ENCODE measurements at places on chromosomes 7 and 10.
A peak's percentile ranks its signal among the peaks of the same experiment; 100 is the strongest.

GRCh38 chr10:117047947-117048346 lies 43.0 kb upstream of the SHTN1 start:
- no peak for DNase-seq

- no peak for DNase-seq
These were observed 32.5 kb downstream of the ARID5B start for GRCh38 chr10:61933859-61934555.

- DNase-seq, result no peak
These were observed 211.7 kb upstream of the MKI67 start for GRCh38 chr10:128337860-128338378.

DNA sequence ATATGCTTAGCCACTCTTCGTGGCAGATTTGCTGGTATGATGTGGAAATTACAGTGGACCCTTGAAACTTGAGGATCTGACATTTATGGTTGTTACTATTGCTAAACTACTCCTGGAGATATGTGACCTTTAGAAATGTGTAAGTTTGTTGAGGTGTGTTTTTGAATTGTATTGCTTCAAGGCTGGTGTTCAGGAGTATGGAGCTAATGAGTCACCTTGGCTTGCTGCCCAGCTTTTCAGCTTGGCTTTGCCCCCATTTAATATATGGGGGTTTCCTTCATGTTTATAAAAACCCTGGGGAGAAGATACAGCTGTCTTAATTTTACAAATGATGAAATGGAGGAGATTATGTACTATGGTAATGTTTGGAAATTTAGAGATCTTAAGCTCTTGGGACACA lies 11.6 kb downstream of the HBP1 start:
- DNase-seq, result no peak

DNA sequence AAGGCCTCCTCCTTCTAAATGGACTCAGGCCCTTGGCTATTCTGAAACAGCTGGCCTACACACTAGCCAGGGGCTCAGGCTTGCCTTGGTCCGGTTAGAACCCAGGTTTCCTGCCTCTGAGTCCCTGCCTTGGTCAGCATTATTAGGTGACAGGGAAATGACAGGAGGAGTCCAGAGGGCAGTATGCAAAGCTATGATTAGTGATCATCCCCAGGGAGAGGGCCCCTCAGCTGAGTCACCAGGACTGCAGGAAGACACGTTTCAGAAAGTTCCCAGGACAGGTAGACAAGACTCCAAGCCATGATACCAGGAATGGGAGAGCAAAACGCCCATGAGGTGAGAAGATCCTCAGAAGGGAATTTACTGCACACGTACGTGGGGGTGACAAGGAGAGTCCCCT lies 301.1 kb upstream of the COBL start:
- DNase-seq, result no peak

DNA sequence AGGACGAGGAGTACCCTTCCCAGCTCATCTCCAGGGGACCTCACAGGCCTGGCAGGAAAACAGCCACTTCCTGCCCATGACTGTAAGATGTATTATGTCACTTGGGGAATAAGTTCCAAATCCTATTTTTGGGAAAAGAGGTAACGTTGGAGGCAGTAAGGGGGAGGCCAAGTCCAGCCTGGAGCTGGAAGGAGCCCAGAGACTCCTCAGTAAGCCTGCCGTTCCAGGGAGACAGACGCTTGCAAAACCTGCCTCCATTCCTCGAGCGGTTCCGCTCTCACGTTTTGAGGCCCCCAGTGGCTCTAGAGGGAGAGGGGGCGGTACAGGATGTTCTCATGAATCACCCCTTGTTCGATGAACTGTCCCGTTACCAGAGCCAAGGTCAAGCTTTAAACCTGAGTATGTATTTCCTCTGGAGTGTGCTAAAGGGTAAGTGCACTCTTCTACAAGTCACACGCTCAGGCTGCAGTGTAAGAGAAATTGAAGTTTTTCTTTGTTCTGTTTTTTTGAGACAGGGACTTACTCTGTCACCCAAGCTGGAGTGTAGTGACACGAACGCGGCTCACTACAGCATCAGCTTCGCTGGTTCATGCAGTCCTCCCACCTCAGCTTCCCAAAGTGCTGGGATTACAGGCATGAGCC lies 45.5 kb upstream of the CYTH3 start:
- DNase-seq, result no peak

- no peak for DNase-seq
These were observed 30.6 kb upstream of the ITGB1 start for GRCh38 chr10:32988604-32989003.

GRCh38 chr10:70074971-70075370 lies 22.3 kb downstream of the MACROH2A2 start:
- no peak for DNase-seq

- no peak for DNase-seq
These were observed 26.1 kb downstream of the ENKUR start for GRCh38 chr10:24989867-24990266.

DNA sequence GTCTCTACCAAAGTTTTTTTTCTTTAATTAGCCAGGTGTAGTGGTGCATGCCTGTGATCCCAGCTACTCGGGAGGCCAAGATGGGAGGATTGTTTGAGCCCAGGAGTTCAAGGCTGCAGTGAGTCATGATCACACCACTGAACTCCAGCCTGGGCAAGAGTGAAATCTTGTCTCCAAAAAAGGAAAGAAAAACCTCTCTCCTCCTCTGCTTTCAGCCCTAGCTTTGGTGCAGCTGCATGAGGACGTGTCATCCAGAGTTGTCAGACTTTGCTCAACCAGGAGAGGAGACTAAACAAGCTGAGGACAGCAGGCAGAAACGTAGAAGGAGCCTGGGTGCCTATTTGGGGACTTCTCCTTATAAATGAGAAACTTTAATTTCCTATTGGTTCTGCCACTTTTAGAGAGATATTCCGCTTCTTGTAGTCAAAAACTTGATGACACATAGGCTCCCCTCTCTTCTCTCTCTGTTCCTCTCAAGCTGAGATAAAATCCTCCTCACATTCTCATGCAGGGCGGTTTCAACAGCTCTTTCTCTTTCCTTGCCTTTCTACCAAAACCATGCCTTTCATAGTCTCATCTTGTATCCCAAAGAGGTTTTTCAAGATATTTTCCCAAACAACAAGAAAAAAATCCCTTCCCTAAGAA lies 205.4 kb downstream of the ARHGAP12 start:
- no peak for DNase-seq

DNA sequence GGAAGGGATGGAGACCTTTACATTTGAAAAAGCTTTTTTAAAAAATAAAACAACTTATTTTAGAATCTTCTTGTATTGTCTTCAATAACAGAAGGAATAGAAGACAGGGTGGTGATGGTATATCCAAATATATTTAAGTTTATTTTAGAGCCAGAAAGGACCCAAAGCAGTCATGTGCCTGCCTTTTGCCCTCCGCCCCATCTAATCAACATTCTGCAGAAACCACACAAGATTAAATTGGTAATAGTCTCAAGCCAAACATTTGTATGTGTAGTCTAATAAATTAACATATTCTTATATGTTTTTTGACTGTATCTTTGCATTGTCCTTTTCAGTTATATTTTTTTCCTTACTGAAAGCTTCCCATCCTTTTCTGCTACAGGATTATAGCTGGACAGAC lies 16.5 kb upstream of the NUP42 start:
- no peak for DNase-seq

- DNase-seq, result no peak
These were observed 87.0 kb downstream of the NEUROD6 start for GRCh38 chr7:31253532-31253931.

GRCh38 chr7:103902917-103903316 lies 86.5 kb downstream of the RELN start:
- DNase-seq, result no peak

DNA sequence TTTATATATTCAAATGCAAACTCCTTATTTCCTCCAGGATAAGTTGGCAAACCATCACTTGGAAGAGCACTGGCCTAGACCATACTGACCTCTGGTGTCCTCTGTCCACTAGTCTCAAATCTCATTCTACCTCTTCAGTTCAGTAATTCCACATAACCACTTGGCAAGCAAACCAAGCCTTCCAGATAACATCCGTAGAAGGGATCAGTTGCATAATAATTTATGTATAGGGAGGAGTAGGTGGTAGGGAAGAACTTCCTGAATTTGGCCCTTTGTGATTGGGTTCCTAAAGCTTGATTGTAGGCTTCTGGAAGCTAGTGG lies 55.0 kb downstream of the WAC start:
- no peak for DNase-seq

DNA sequence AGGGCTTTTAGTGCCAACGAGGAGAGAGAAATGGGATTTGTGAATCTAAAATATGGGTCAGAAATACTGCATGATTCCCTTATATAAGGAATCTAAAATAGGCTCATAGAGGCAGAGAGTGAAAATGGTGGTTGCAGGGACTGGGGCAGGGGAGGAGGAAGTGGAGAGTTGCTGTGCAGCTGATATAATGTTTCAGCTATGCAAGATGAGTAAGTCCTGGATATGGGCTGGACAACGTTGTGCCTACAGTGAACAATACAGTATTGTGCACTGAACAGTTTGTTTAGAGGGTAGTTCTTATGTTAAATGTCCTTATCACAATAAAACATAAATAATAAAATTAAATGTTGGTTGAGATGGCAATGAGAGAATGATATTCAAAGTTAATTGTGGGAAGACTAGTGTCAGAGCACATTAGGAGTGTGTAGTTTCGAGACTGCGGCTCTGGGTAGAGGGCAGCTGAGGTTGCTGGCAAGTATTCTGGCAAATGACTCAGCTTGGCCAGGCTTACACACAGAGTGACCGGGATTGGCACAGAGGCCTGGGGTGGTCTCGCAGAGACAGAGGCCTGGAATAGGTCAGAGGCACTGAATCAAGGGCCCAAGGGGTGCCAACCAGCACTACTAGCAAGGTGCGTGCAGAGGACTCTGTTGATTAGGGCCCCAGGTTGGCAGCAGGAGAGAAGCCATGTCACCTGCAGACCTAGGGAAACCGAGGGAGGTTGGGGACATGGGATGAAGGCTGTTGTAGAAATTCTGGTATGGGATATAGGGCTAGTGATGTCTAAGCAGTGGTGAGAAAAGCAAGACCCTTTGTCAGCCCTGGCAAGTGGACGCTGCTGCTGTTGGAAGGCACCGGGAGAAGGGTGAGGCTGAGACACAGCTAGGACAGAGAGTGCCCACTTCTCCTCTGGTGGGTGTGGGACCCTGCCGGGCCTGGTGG lies 2.8 kb upstream of the DEPP1 start:
- no peak for DNase-seq

- no peak for DNase-seq
These were observed 164.2 kb upstream of the EEPD1 start for GRCh38 chr7:35988818-35989217.

DNA sequence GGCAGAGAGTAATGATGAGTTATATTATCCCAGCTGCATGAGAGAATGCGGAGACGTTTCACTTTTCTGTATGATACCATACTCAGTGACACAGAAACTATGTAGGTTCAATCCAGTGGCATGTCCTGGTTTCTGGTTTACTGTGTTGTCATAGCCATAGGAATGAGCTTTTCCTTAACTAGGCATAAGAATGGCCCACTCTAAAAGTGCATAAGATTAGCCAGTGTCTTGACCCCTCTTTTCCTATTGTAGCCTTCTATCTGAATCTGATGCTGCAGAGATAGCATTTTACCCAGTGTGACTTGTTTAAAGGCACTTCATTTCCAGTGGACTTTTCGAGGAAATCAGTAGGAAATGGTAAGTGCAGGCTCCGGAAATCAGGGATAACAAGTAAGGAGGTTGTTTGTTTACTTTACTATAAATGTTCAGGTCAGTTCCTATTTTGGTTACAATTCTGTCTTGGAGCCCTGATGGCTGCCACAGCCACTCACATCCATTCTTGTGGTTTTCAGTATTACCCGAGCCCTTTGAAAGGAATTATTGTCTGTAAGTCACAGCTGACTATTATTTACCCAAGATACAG lies 70.5 kb downstream of the SEMA3A start:
- no peak for DNase-seq

DNA sequence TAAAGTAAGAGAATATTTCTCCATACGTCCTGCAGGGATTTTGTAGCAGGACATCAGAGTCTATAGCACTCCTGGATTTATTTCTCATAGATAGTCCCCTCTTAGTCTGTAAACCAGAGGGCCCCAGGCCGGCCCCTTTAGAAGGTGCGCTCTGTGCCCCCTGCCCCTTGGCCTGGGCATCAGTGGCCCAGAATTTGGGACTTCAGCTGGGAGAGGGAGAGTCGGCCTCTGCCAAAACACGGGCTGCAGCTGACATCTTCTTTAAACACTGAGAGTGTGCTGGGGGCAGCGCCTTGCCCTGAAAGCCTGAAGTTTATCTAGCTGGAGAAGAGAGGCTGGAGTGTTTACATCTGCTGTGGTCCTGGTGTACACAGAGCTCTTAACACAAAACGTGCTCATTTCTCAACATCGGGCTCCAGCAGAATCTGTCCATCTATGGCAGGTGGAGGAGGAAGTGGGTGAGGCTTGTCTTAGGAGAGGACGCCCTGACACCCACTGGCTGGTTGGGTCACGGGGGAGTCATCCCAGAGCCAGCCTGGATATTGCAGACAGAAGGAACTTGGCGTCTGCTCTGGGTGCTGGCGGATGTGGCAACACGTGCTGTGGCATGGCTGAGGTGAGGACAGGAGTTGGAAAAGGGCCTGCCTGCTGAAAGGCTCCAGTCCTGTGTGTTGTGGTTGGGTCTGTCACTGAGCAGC lies 5.0 kb upstream of the TACR2 start:
- DNase-seq, result no peak

DNA sequence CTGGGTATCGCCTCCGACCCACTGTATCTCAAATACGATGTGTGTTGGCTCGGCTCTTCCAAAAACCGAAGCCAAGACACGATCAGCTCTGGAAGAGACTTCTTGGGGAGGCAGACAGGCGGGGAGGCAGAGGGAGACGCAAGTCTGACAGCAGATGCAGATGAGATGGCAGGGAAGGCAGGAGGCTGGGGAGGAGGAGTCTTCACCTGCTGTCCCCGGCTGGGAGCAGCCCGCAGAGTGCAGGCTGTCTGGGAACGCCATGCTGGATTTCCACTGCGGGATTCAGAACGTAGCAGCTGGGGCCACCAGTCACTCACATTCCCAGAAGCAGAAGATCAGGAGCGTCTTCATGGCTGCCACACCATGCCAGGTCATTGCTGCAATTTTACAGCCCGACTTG lies 29.4 kb downstream of the CTBP2 start:
- no peak for DNase-seq

DNA sequence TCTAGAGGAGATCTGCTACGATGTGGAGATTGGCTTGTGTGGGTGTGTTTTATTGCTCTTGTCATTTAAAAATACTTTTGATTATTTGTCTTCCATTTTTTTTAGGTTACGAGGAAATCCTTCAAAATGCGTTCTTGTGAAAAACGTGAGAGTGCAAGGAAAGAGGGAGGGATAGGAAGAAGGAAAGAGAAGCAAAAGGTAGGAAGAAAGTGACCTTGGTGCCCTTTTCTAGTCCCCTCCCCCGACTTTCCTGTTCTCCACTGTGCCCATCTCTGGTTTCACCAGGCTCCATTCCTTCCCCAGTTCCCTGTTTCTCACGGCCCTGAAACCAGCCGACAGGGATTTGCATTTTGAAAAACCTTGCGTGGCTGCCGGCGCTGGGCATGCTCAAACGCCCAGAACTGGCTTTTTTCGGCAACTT lies 506 bp upstream of the GNAI1 start:
- DNase-seq, result no peak

- no peak for DNase-seq
These were observed 154.8 kb upstream of the TMEM196 start for GRCh38 chr7:19928247-19928646.

- DNase-seq, result no peak
These were observed 276.7 kb upstream of the MEOX2 start for GRCh38 chr7:15963206-15963605.

GRCh38 chr7:114130866-114131265 lies 212.1 kb upstream of the PPP1R3A start:
- DNase-seq, result no peak

GRCh38 chr10:127906548-127907377 lies at the start of gene PTPRE:
TSS of gene PTPRE (plus strand) at chr10:127907103. CDS start at chr10:128040882, 133,779 bp downstream.
- DNase-seq, result peak; percentile 35
